Muscle of leg (tissue), 16 donors: ENCODE measurements at places on chromosomes 5 and 9.

DNA sequence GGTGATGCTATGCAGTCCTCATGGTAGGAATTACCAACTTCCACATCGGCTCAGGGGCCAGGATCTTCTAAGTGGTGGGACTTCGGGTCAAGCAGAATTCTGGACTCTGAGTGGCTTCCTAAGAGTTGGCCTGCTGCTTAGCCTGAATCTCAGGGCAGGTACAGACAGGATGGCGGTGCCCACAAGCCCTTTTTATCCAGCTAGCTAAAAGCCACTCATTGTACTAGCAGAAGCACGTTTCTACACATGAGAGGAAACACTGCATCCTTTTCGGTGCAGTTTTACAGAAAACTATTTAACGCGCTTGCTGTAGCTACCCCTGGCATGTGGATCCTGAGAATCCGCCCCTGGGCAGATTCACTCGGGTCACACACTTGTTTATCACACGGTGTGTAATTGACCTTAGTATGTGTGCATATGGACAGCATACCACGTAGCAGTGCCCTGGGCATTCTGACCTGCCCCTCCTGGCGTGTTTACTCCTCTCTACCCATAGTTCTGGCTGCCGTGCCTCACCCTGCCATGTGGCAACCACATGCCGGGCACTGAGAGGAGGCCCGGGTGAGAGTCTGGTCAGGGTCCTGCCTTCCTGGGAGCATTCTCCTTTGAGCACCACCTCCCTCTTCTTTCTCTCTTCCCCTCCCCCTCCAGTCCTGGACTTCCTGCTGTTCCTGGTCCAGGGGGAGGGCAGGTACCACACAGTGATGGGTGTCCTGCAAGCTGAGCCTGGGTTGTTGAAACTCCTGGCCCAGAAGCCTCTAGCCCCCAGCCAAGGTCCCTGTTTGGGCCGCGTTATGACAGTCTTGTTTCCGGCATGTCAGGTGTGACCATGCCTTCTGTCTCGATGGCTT, 65.9 kb downstream of the DAB2IP start:
- DNase-seq, result no peak

DNA sequence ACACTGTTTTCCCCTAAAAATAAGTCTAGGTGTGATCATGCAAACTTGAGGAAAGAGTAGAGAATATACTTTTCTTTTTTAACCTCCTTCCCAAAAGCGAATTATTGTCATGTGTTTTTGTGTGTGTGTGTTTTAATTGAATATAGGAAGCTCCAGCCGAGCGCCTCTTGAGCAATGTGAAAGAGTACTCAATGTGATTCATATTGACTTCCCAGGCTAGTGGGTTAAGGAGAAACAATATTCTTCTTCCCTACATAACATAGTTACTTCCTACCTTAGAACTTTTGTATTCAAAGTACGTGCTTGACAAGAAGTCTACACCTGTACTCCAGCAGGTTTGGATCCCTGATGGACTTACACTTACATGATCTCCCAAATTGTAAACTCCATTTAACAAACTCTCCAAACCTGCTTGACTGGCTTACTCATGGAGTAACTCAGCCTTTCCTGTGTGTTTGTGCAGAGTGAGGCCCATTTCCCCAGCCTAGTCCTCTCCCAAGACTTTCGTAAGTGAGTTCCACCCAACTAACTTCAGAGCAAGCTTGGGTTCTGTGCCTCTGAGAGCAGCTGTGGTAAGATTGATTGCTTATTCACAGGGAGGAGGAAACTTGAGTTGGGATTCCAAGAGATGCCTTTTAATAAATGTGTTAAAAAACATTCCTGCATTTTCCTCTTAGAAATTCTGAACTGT, 9.3 kb downstream of the SLC28A3 start:
- DNase-seq, result no peak

GRCh38 chr5:154728939-154729588, 26.1 kb upstream of the LARP1 start:
- no peak for DNase-seq

DNA sequence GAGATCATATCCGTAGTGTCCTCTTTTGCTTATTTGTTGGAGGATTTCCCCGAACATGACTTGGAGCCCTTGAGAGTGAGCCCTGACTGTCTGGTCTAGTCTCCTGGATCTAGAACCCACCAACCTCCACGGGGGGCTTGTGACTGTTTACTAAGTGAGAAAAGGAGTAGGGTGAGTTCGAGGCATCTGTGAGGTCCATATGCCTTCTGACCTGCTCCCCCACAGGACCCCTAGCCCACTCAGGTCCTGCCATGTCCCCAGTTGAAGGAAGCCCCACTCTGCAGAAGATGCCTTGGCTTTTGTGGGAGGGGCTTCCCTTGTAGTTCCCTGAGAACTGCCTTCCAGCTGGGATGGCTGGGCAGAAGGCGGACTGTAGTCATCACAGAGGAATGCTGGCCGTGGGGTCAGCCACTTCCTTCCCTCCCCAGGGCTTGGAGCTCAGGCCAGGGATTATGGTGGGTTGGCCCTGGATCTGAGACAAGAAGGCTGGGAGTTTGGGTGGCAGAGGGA, 7.0 kb upstream of the IRF1 start:
- DNase-seq, result peak; percentile 74

DNA sequence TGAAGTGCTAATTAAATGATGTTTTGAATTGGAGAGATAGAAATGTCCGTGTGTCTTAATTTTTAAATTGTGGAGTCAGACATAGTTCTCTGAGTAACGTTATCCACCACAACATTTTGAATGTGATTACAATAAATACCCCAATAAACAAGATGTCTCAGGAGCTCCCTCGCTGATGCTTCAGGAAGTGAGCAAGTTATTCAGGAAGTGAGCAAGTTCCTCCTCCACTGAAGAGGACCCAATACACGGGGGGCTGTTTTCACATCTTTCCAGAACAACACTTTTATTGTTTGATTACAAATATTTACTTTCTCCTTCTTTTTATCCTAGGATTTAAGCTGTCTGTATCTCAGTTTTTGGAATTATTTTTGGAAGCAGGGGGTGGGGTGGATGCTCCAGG, 363.8 kb downstream of the LRRC70 start:
- DNase-seq, result no peak

GRCh38 chr5:106331415-106331814, 1339.3 kb downstream of the EFNA5 start:
- DNase-seq, result no peak

DNA sequence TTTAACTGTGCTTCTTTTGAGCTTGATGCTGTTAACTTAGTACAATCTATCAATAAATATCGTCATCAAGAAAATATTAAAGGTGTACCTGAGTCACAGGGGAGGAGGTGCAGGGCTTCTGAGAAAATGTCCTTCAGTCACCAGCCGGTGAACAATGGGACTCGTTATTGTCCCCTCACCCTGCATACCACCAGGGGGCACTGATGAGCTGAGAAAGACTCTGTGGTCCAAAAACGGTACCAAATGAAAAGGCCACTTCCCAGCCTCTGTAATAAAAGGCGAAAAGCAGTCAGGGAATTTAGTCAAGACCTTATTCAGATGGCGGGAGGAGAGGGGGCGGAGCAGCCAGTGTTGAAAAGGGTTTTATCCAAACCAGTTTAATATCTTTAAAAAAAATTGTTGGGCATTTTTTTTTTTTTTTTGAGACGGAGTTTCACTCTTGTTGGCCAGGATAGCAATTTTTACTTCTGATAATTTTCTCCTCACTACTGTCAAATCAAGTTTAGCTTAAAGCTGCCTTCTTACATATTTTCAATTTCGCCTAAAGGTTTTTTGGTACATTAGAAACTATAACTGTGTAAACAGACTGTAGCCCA, 271.9 kb upstream of the ADAMTS16 start:
- peak; percentile 48 for DNase-seq

DNA sequence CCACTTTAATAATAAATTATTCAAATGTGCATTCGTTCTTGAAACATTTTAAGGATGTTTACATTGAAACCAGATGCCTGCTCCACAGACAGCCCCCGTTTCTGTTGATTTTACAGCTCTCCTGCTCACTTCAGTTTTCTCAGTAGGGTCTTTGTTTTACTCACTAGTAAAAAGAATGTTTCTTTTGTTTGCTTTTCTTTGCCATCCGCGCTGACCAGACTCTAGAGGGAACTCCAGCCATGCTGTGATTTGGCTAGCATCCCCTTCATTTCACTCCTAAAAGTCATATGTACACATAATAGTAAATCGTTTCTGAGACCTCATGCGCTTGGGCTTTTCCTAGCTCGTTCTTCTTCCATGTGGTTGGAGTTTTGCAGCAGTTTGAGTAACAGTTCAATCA, 28.7 kb upstream of the PALM2AKAP2 start:
- DNase-seq, result peak; percentile 37

GRCh38 chr5:6715758-6716628, 2.8 kb downstream of the TENT4A start:
- DNase-seq, result no peak

DNA sequence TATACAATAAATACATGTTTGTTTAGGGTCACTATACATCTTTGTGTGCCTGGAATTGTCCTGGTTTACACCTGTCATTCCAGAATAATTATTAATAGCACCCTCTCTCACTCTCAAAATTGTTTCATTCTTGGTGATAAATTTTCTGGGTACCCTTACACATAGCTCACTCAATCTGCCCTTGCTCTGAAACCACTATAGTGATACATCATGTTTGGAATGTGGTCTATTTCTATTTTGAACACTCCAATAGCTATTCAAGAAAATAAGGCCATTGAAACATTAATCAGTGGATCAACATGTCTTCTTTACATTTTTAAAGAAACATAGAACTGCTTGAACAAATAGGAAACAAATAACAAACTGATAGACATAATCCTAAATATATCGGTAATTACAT, 158.7 kb downstream of the ARRDC3 start:
- DNase-seq, result no peak

- DNase-seq, result peak; percentile 82
Measured at GRCh38 chr9:115978091-115978490, 175.5 kb upstream of the PAPPA start.

DNA sequence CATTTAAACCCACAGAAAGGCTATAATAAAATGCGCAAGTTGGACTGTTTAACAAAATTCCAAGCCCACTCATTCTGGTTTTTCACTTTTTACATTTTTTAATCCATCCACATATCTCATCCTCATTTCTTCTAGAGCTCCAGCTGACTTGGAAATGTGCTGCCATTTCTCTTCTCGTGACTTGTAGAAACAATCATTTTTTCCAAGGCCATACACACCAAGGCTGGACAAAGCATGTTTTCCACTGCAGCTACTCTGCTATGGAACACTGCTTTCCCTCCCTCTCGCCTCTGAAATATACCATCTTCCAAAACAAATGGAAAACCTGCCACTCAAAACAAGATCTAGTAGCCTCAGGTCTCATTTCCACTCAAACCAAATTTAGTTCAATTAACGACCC, 141.1 kb downstream of the ESM1 start:
- DNase-seq, result peak; percentile 82

- DNase-seq, result peak; percentile 70
Measured at GRCh38 chr5:152477536-152477935, 72.5 kb upstream of the NMUR2 start.

DNA sequence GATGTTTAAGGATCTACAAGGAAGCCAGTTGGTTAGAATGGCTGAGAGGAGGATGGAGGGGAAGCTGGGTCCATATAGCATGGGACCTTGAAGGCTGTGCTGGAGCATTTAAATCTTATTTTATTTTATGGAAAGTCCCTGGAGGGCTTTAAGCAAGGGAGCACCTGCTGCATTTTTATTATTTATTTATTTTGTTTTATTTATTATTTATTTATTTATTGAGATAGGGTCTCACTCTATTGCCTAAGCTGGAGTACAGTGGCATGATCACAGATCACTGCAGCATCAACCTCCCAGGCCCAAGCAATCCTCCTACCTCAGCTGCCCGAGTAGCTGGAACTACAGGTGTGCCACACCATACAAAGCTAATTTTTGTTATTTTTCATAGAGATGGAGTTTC, 4.9 kb upstream of the MVB12B start:
- DNase-seq, result no peak
